ENCODE measurements at places on chromosomes 7 and 10. TPM values are rescaled to one million over a fixed set of nuclear protein-coding genes. Genes with fewer than 3 reads are reported as not detected.
A peak's percentile ranks its signal among the peaks of the same experiment; 100 is the strongest.

The TEX47 gene
- total RNA-seq, result not detected

The MYO3A gene
- total RNA-seq, result 0.06 TPM

- DNase-seq, result no peak
Observed at GRCh38 chr7:92075455-92076158, 58.7 kb downstream of the CYP51A1 start.

GRCh38 chr10:70007116-70007820, 45.4 kb upstream of the MACROH2A2 start:
- no peak for DNase-seq

The ADGRA1 gene
- under 0.01 TPM for total RNA-seq

DNA sequence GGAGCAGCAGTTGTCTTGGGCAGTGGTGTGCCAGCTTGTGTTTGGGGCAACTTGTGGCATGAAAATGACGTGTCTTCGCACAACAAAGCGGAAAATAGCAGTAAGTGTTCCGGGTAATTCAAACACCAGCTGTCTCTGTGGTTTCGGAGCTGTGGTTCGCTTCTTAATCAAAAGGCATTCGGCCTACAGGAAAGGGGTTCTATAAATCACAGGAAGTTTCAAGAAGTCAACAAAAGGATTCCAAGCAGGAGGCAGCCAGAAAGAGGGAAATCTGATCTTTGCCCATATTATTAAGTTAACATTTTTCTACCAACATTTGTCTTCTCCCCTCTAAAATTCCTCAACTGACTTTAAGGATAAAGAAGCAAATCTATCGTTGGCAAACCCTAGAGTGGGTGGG, 353.4 kb downstream of the FGFR2 start:
- DNase-seq, result peak; percentile 29

GRCh38 chr10:24947304-24948097, 4.9 kb downstream of the PRTFDC1 start:
- DNase-seq, result peak; percentile 75

DNA sequence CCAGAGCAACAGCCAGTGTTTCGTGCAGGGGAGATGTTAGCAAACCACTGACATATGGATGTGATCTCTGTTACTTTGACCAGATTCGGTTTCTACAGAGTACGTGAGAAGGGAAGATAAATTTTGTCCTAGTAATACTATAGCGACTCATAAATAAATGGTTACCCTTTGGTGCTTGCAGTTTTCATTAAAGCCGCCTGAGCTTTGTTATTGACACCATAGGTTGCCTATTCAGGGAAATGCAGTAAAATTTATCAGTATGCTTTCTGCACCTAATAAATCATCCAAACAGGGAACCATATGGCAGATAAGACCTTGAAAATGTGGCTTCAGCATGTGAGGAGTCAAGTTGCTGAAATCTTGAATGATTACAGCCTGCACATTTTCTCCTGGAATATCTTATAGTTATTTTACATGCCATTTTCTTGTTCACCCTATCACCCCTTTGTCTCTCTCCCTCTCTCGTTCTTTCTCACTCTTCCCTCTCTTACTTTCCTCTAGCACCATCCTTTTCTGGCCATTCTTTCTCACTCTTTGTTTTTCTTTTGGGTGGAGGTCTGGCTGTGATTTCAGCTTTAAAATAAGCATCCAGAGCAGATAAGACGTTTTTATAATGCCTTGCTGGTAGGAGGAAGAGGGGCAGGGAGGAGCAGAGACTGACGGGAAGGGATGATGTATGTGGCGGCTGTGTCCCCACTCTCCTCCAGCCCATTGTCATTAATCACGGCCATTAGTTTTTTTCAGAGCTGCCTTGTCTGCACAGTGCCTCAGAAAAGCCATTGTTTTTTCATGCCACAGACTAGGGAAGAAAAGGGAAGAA, 182.5 kb downstream of the LRMDA start:
- DNase-seq, result no peak

DNA sequence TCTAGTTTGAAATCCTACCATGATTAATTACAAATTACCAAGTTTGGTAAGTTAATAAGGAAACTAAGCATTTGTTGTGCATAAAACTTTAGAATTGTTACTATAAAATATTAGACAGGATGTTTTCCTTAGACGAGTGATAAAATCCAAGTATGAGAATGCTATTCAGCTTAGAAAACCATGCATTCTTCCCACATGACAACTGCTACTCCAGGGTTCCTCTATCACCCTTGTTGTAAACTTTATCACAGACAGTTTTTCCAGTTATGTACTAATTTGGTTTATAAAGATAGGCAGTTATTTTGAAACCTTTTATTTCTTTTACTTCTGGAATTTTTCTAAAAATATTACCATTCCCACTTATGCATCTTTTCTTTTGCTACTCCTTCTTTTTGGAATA, 52.0 kb downstream of the SIRT1 start:
- DNase-seq, result no peak

The DPP6 gene
- total RNA-seq, result 33.2 TPM

Data from esophagus muscularis mucosa (tissue), 4 donors.